ENCODE measurements at places on chromosomes 4 and X. TPM values are rescaled to one million over a fixed set of nuclear protein-coding genes. Genes with fewer than 3 reads are reported as not detected.

LSM6 gene
- total RNA-seq, result 24.9 TPM

DNA sequence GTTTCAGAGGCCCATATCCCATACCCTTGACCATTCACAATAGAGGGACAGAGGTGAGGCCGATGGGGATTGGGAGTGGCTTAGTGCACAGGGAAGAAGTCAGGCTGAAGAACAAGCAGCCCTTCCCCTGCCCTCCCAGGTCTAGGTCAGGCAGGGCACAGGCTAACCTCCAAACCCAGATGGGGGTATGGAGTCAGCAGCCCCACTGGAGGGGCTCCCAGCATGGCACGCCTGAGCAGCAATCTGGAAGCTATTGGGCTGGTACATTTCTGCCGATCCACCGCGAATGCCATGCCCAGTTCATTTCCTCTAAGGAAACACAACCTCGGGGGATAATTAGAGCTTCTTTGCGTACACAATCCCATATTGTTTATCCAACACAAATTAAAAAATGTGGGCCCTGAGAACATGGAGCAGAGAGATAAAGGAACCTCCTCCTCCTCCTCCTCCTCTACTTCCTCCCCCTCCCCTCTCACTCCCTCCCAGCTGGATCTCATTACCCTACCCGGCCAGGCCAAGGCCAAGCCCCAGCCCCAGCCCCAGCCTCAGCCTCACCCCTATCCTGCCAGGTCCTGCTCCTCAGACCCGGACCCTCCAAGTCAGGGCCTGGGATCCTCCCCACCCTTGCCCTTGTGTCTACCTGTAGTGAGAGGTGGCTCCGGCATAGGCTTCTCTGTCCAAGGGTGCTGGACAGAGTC, 83.0 kb downstream of the PJA1 start:
- H3K27ac ChIP-seq, result no peak overlapping the region
- DNase-seq, result no peak
- no peaks in the 10 kb centered on the region for H3K36me3 ChIP-seq
- H3K27me3 ChIP-seq, result no peaks in the 10 kb centered on the region

GRCh38 chr4:30755346-30755745, 35.2 kb downstream of the PCDH7 start:
- peaks cover 8% of the 10 kb centered on the region for H3K4me1 ChIP-seq
- no peaks in the 10 kb centered on the region for H3K27me3 ChIP-seq
- no peak for DNase-seq

DNA sequence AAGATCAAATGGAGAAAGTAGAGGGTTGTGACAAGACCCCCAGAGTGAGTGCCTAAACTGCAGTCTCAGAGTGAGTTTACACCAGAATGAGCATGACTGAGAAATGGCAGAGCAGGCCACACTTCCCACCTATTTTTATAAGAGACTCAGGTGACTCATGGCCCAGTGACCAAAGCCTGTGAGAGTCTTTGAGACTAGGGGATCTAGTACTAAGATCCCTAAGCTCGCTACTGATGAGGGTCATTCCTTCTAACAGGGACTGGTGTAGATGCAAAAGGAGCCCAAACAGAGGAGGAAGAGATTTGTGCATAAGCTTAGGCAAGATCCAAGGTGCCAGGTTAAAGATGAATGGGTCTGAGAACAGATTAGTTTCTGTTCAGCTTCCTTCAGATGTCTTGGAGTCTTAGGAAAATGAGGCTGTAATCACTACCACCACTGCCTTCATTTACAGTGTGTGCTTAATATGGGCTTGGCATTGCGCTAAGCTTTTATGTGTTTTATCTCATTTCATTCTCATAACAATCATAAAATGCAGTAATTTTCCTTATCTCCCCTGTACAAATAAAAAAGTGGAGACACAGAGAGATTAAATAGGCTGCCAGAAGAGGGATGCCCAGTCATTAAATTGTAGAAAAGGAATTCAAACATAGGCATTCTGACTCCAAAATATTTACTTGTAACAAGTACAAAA, 62.8 kb downstream of the RWDD4 start:
- DNase-seq, result no peak
- no peak overlapping the region for H3K27ac ChIP-seq
- H3K4me1 ChIP-seq, result peaks cover 4% of the 10 kb centered on the region
- no peaks in the 10 kb centered on the region for H3K36me3 ChIP-seq
- H3K4me3 ChIP-seq, result no peak overlapping the region
- H3K27me3 ChIP-seq, result no peaks in the 10 kb centered on the region

GRCh38 chr4:123244137-123244536, 152.5 kb upstream of the SPRY1 start:
- no peaks in the 10 kb centered on the region for H3K27me3 ChIP-seq
- H3K4me1 ChIP-seq, result peaks cover 23% of the 10 kb centered on the region
- H3K27ac ChIP-seq, result no peak overlapping the region
- no peak overlapping the region for H3K4me3 ChIP-seq

GRCh38 chrX:45815441-45815840, 614.8 kb upstream of the DIPK2B start:
- no peaks in the 10 kb centered on the region for H3K4me1 ChIP-seq
- no peak overlapping the region for H3K4me3 ChIP-seq
- H3K36me3 ChIP-seq, result no peaks in the 10 kb centered on the region
- DNase-seq, result no peak

GRCh38 chr4:151760712-151761661, at the start of gene GATB:
Gene GATB (minus strand): TSS chr4:151761007. CDS start chr4:151760982, 25 bp downstream.
- peaks cover 11% of the 10 kb centered on the region for H3K36me3 ChIP-seq
- H3K4me1 ChIP-seq, result peaks cover 7% of the 10 kb centered on the region
- peak within 1 kb of the TSS; percentile 71 for H3K27ac ChIP-seq
- H3K27me3 ChIP-seq, result no peaks in the 10 kb centered on the region

- H3K4me1 ChIP-seq, result no peaks in the 10 kb centered on the region
- H3K4me3 ChIP-seq, result no peak overlapping the region
- H3K27me3 ChIP-seq, result no peaks in the 10 kb centered on the region
- no peak overlapping the region for H3K27ac ChIP-seq
- H3K36me3 ChIP-seq, result no peaks in the 10 kb centered on the region
- no peak for DNase-seq
These were observed 34.9 kb upstream of the STK26 start for GRCh38 chrX:131988236-131988635.

- DNase-seq, result no peak
- peaks cover 79% of the 10 kb centered on the region for H3K27me3 ChIP-seq
- H3K36me3 ChIP-seq, result no peaks in the 10 kb centered on the region
- H3K4me1 ChIP-seq, result no peaks in the 10 kb centered on the region
- H3K27ac ChIP-seq, result no peak overlapping the region
These were observed 675 bp downstream of the L1CAM start for GRCh38 chrX:153885208-153885787.

- no peaks in the 10 kb centered on the region for H3K36me3 ChIP-seq
- H3K4me3 ChIP-seq, result no peak overlapping the region
- no peaks in the 10 kb centered on the region for H3K27me3 ChIP-seq
- no peak overlapping the region for H3K27ac ChIP-seq
- H3K4me1 ChIP-seq, result no peaks in the 10 kb centered on the region
These were observed 700.5 kb upstream of the AGA start for GRCh38 chr4:178142724-178143123.

DNA sequence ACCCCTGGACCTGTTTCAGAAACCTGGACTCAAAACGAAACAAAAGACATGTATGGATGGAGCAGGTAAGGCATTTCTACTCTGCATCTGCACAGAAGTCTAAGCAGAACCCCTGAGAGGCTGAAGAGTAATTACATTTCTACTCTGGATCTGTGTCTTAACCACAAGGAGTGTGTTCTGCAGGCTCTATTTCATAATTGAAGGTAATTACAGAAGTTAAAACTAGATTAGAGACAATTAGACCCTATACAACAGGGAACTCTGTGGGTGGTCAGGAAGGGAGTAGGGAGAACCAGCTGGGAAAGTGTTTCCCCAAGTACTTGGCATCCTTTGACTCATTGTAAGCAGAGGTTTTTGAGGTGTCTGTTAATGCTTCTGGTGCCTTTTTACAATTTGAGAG, 69.8 kb downstream of the IGSF1 start:
- no peak for DNase-seq
- H3K36me3 ChIP-seq, result no peaks in the 10 kb centered on the region
- no peak overlapping the region for H3K27ac ChIP-seq
- no peaks in the 10 kb centered on the region for H3K27me3 ChIP-seq
- H3K4me3 ChIP-seq, result no peak overlapping the region

AKAP14 gene
- total RNA-seq, result not detected

DNA sequence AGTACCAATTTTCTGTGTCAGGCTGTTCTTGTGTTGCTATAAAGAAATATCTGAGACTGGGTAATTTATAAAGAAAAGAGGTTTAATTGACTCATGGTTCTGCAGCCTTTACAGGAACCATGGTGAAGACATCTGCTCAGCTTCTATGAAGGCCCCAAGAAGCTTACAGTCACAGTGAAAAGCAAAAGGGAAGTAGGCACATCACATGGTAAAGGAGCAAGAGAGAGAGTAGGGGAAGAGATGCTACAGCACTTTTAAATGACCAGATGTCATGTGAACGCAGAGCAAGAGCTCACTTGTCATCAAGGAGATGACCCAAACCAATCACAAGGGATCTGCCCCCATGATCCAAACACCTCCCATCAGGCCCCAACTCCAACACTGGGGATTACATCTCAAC, 174.3 kb downstream of the ATP10D start:
- H3K4me3 ChIP-seq, result no peak overlapping the region
- H3K36me3 ChIP-seq, result no peaks in the 10 kb centered on the region
- H3K27me3 ChIP-seq, result no peaks in the 10 kb centered on the region
- no peak for DNase-seq

DNA sequence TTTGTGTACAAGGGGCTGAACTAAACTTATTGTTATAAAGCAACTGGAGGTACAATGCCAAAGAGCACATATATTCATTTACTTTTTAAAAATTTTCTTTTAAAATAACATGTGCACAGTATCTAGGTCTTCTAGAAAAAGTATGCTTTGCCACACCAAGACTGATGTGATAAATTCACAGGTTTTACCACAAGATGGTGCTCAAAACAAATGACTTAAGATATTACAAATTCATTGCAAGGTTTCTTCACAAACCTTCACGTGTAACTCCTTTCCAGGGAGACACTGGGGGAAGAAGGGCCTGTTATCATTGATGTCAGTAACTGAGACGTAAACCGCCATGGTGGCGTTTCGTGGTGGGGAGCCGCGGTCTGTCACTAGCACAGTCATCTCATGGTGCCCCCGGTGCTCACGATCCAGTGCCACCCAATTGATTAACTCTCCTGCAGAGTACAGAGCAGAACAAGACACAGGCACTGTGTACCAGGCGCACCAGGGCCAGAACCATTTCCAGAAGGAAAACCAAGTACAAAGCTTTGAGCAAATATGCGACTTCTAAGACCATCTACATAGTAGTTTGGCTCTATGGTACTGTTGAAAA, 162.2 kb downstream of the DCHS2 start:
- H3K4me1 ChIP-seq, result no peaks in the 10 kb centered on the region
- H3K36me3 ChIP-seq, result no peaks in the 10 kb centered on the region
- H3K27ac ChIP-seq, result no peak overlapping the region
- no peak overlapping the region for H3K4me3 ChIP-seq
- DNase-seq, result peak; percentile 57
- peaks cover 25% of the 10 kb centered on the region for H3K27me3 ChIP-seq

DNA sequence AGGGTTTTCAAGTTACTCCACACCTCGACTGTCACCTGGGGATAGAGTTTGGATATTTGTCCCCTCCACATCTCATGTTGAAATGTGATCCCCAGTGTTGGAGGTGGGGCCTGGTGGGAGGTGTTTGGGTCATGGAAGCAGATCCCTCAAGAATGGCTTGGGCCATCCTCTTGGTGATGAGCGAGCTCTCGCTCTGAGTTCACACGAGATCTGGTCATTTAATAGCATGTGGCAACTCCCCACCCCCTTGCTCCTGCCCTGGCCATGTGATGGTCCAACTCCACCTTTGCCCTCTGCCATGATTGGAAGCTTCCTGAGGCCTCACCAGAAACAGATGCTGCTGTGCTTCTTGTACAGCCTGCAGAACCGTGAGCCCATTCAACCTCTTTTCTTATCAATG, 8.3 kb downstream of the CTAG1A start:
- H3K27ac ChIP-seq, result no peak overlapping the region
- no peaks in the 10 kb centered on the region for H3K27me3 ChIP-seq
- no peaks in the 10 kb centered on the region for H3K4me1 ChIP-seq
- no peak for DNase-seq
- H3K4me3 ChIP-seq, result no peak overlapping the region
- no peaks in the 10 kb centered on the region for H3K36me3 ChIP-seq

ITGB1BP2 gene
- total RNA-seq, result not detected

TCEAL2 gene
- 1.3 TPM for total RNA-seq

GRCh38 chrX:41352329-41352838, 18.4 kb downstream of the DDX3X start:
- DNase-seq, result no peak
- no peak overlapping the region for H3K4me3 ChIP-seq
- peaks cover 9% of the 10 kb centered on the region for H3K4me1 ChIP-seq
- no peaks in the 10 kb centered on the region for H3K27me3 ChIP-seq
- no peak overlapping the region for H3K27ac ChIP-seq

GPC4 gene
- total RNA-seq, result 32.1 TPM

DNA sequence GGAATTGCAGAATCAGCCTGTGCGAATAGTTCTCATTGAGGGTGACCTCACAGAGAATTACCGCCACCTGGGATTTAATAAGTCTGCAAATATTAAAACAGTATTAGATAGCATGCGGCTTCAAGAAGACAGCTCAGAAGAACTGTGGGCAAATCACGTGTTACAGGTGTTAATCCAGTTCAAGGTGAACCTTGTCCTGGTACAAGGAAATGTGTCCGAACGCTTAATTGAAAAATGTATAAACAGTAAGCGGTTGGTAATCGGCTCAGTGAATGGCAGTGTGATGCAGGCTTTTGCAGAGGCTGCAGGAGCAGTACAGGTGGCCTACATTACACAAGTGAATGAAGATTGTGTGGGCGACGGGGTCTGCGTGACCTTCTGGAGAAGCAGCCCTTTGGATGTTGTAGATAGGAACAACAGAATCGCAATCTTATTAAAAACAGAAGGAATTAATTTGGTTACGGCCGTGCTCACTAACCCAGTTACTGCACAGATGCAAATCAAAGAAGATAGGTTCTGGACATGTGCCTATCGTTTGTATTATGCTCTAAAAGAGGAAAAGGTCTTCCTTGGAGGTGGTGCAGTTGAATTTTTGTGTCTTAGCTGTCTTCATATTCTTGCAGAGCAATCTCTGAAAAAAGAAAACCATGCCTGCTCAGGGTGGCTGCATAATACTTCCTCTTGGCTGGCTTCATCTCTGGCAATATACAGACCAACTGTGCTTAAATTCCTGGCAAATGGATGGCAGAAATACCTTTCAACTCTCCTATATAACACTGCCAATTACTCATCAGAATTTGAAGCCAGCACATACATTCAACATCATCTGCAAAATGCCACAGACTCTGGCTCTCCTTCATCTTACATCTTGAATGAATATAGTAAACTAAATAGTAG, 10.7 kb downstream of the BBS12 start:
- no peak overlapping the region for H3K27ac ChIP-seq
- H3K36me3 ChIP-seq, result peaks cover 18% of the 10 kb centered on the region
- no peaks in the 10 kb centered on the region for H3K4me1 ChIP-seq
- DNase-seq, result no peak
- no peaks in the 10 kb centered on the region for H3K27me3 ChIP-seq
